ENCODE measurements at places on chromosomes 12 and 14.

DNA sequence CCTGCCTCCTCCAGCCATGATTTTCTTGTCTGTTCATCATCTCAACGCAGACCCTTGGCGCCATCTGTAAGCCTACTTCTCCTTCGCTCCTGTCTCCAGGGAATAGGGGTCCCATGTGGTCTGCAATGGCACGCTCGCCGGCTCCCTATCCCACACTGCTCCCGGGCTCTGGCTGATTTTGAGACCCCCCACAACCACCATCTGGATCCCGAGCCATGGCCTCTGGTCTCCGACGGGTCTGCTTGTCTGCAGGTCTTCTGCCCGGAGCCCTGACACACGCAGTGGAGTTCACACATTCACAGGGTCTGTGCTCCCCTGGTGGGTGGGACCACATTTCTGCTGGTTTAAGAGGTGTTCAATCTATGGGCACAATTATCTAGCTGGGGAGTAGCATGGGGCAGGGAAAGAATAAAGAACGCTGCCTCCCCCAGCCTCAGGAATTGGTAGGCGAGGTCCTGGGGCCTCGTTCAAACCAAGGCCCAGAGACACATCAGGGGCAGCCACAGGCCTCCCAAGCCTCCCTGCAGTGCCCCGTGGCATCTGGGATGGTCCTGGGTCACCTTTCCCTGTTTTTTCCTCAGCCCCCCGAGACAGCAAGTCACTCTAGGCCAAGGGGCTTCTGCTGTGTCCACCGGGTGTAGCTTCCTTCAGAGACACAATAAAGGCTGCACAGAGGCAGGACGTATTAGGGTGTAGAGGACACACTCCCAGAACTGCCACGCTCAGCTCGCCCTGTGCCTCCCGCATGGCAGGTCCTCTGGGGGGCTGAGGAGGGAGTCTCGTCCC lies 21.5 kb downstream of the FZD10 start:
- no peak for DNase-seq

- DNase-seq: no peak
These were observed 70.5 kb downstream of the TMEM260 start for GRCh38 chr14:56650048-56650447.

- DNase-seq: no peak
These were observed 59.9 kb downstream of the STXBP6 start for GRCh38 chr14:24990050-24990449.

GRCh38 chr14:97930166-97930565 lies 1133.0 kb downstream of the VRK1 start:
- DNase-seq: no peak

GRCh38 chr12:14454098-14454907 lies 88.8 kb downstream of the ATF7IP start:
- peak; percentile 1 for DNase-seq

- no peak for DNase-seq
These were observed 161.0 kb upstream of the FKBP4 start for GRCh38 chr12:2633825-2634200.

- no peak for DNase-seq
These were observed 94.1 kb upstream of the BMP4 start for GRCh38 chr14:54050759-54051158.

GRCh38 chr14:19729359-19729758 lies 14.0 kb upstream of the OR4Q3 start:
- no peak for DNase-seq

DNA sequence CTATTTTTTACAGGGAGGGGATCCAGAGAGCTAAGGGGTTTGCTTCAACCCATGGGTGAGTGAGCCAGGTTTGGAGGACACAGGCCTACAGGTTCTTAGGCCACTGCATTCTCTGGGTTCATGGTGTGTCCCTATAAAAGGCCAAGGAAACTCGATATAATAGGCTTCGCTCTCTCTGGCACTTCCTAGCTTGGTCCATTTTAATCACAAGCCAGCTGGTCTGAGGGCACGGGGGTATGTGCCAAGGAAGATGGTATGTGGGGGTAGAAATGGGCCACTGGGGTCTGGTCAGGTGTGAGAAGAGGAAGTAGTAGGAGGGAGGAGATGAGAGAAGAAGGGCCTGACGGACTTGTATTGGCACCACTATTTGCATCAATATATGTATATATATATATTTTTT lies 4.9 kb downstream of the ETV6 start:
- DNase-seq: no peak

- DNase-seq: no peak
These were observed 285.1 kb upstream of the NOS1 start for GRCh38 chr12:117646520-117646919.

- no peak for DNase-seq
These were observed 237.8 kb downstream of the CACNA1C start for GRCh38 chr12:2290516-2291065.

GRCh38 chr12:4932576-4932975 lies 22.9 kb downstream of the KCNA1 start:
- no peak for DNase-seq

DNA sequence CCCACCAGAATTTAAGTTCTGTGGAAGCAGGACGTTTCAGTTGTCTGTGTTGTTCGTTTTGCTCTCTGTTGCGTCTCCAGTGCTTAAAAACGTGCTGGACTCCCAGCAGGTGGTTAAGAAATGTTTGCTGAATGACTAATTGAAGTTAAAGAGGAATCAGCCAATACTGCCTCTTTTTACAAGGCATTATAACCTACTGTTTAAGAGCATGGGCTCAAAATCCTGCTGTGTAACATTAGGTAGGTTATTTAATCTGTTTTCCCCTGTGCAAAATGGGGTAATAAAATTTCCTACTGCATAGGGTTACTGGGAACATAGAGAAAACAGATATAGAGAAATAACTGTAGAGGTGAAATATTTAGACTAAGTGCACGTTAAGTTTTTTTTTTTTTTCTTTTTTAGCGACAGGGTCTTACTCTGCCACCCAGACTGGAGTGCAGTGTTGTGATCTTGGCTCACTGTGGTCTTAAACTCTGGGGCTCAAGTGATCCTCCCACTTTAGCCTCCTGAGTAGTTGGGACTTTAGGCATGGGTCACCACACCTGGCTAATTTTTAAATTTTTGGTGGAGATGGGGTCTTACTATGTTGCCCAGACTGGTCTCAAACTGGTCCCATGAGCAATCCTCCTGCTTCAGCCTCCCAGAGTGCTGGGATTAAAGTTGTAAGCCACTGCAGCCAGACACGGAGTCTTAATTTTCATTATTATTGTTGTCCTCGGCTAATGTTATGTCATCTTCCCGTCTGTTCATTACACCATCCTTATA lies 139.4 kb upstream of the PRICKLE1 start:
- DNase-seq: no peak

- no peak for DNase-seq
These were observed 76.6 kb downstream of the PTPRB start for GRCh38 chr12:70560671-70561070.

DNA sequence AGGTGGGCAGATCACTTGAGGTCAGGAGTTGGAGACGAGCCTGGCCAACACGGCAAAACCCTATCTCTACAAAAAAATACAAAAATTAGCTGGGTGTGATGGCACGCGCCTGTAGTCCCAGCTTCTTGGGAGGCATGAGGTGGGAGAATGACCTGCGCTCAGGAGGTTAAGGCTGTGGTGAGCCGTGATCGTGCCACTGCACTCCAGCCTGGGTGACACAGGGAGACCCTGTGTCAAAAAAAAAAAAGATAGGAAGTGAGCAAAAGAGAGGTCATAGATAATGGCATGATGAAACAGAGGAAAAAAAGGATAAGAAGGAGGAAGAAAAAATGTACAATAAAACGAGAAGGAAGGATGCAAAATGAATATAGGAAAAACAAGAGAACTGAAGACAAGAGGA lies 159.5 kb downstream of the ETV6 start:
- no peak for DNase-seq

DNA sequence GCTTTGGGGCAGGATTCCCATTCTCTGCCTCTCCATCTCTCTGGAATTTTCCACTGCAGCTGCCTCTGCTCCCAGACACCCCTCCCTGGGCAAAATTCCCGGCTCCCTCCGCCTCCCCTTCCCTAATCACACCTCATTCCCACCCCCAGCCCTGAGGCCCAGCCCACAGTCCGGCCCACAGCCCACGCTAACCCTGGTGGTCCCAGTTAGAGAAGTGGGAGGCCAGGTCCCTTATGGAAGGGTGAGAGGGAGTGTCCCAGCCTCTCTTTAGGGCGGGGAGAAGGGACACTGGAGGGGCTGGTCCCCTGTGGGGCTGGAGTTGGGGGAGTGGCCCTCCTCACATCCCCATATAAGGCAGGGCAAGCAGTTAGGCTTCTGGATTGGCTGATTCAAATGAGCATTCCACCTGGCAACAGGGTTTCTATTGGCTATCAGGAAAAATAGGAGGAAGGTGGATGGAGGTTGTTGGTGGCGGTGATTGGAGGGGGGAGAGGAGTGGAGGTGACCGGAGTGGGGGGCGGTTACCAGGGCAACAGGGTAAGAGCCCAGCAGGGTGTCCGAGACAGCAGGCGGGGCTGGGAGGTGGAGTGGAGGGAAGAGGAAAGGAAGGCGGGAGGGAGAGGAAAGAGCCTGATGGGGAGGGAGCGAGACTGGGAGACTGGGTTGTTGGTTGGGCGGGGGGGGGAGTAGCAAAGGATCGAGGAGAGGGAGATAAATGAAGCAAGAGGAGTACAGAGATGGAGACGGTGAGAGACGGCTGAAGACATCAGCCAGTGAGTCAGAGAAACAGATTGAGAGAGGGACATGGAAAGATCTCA lies 1.9 kb upstream of the PTMS start:
- DNase-seq: no peak

- DNase-seq: no peak
These were observed 1.0 kb upstream of the ATG14 start for GRCh38 chr14:55412676-55413075.

- no peak for DNase-seq
These were observed 353.6 kb downstream of the TMTC2 start for GRCh38 chr12:83040339-83040738.

DNA sequence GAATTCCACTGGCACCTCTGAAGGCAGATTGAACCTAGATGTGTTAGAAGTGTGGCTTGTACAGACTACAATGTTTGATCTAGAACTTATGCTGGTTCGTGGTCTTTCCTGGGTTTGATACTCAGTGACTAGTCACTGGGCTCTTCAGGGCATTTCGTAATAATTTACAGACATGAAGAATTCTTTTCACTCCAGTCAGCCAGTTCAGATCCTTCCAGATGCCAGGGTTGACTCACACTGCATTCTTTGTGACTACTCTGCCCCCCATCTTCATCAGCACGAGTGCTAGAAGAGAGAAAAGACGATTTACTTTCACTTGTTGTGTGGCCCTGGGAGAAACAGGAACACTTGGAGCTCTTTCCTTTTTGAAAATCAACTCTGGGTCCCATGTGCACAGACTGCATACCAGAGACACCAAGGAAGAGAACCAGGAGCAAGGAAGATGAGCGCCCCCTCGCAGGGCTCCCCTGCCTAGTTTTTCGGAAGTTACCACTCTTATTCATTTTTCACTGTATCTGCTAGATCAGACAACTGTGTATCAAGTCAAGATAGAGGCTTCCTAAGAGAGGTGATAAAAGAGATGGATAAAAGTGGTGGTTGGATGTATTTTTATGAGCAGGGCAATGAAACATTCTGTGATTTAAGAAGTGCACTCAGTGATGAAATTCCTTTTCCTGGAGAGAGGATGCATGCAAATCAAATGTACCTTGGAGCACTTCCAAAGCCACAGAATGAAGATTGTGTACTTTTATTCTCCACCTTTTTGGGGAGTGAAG lies 33.5 kb upstream of the EVL start:
- no peak for DNase-seq

DNA sequence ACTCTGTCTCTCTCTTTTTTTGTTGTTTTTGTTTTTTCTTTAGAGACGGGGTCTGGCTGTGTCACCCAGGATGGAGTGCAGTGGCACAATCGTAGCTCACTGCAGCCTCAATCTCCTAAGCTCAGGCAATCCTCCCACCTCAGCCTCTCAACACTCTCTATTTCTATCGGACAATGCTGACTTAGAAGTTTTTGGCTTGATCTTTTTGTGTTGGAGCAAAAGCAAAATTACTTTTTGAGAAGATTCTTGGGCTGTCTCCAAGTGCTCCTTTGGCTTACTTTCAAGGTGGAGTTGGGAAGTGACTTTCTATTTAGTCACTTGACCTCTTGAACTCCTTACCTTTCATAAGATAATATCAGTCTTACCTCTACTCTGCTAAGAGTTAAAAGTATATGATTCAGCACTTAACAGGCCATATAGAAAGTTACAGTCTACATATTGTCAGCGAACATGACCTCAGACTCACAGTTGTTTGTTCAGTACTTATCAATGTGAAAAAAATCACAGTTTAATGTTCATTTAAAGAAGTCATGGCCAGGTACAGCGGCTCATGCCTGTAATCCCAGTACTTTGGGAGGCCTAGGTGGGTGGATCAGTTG lies 15.4 kb upstream of the MIA2 start:
- DNase-seq: no peak

All from activated T-cell treated with anti-CD3 and anti-CD28 coated beads for 4 hours (primary cell).